ENCODE measurements at places on chromosomes 16 and 17.

DNA sequence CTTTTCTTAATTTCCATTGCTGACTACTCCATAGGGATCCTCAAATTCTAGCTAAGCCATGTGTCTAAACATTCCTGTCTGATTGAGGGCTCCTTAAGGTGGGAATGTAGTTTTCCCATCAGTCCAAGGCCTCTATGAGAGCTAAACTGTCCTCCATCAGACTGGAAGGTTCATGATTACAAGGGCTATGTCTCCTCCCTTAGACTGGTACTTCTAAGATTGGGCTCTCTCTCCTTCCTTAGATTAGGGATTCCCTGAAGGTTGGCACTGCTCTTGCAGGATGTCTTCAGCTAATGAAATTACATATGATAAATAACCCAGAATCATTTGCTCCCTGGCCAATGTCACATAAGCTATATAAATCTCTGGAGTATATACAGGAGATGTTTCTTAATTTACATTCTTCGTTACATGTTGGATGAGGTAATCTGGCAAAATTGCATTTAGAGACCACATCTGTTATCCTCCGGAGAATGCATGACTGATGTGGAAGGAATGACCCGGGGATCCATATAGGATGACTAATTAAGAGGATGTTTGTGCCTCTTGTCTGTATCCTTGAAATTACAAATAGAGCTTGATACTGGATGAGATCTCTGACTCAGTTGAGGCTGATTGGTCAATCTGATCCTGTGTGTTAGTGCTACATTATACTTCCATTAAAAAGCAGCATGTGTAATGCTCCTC lies 14.2 kb downstream of the B4GALNT2 start:
- DNase-seq, result no peak

- DNase-seq, result no peak
Observed at GRCh38 chr16:24815021-24815420, 30.7 kb upstream of the SLC5A11 start.

DNA sequence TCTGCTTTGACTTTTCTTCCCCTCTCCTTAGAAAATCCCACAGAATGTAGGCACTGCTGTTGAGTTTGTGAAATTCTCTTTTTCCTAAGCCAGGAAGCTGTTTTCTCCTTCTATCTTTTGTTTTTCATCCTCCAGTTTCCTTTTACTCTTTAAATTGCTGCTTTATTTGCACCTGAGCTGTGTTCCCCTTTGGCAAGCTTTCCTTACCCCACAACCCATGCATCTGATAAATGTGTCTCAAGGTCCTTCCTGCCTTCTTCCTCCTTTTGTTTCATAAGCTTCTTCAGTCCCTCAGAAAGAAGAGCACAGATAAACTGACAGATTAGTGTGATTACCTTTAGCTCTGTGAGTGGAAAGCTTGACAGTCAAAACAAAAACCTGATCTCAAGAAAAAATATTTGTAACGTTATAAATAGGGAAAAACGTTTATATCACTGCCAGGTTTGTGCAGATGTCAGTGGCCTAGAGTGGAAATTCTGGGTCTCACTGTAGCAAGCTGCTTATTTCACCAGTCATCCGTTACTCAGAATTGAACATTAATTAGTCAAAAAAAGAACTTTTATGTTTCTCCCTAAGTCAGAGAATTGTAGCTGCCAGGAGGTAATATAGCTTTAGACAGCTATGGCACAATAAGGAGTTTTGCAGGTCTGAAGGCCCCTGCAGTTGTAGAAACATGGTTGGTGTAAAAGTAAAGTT lies 23.6 kb downstream of the GSDMB start:
- no peak for DNase-seq

GRCh38 chr17:1787301-1787902 lies 25.5 kb downstream of the SERPINF1 start:
- DNase-seq, result no peak

GRCh38 chr17:60563743-60564142 lies 36.2 kb upstream of the PPM1D start:
- no peak for DNase-seq

DNA sequence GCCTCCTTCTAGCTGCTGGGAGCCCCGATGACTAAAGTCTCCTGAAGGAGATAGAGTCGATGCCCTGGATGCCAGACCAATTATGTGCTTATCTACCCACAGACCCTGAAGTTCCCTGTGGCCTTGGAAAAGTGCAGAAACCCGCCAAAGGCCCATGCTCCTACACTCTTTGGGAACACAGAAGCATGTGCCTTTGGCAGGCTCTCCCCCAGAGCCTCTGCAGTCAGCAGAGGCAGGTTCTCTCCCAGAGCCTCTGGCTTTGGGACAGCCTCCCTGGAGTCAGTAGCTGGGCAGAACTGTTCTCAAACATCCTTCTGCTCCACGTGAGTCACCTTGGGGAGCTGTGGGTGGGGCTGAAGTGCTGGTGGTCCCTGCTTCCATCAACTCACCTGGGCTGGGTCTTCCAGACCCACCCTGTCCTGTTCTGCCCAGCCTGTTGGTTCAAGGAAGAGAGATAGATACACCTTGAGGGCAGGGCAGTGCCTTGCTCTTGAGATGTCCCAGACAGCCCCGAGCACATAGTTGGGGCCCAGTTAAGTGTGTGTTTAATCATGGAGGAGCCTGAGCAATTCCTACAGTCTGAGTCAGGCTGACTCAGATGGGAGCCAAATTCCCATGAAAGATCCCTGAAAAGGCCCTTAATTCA lies 3.2 kb upstream of the CDK5RAP3 start:
- DNase-seq, result no peak

DNA sequence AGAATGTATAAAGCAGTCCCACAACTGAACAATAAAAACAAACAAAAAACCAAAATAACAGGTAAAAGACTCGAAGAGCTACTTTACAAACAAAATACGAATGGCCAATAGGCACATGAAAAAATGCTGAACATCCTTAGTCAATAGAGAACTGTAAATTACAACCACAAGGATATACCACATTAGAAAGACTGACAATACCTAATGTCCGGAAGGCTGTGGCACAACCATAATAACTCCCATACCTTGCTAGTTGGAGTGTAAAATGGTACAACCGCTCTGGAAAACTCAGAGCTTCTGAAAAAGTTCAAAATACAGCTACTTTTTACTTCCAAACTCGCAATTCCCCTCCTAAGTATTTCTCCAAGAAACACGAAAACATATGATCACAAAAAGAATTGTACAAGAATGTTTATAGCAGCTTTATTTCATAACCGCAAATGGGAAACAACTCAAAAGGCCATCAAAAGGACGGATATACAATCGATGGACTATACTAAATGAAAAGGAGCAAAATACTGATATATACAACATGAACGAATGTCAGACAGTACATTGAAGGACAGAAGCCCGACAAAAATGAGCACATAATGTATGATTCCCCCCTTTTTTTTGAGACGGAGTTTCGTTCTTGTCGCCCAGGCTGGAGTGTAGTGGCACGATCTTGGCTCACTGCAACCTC lies 2.3 kb downstream of the TP53 start:
- no peak for DNase-seq

DNA sequence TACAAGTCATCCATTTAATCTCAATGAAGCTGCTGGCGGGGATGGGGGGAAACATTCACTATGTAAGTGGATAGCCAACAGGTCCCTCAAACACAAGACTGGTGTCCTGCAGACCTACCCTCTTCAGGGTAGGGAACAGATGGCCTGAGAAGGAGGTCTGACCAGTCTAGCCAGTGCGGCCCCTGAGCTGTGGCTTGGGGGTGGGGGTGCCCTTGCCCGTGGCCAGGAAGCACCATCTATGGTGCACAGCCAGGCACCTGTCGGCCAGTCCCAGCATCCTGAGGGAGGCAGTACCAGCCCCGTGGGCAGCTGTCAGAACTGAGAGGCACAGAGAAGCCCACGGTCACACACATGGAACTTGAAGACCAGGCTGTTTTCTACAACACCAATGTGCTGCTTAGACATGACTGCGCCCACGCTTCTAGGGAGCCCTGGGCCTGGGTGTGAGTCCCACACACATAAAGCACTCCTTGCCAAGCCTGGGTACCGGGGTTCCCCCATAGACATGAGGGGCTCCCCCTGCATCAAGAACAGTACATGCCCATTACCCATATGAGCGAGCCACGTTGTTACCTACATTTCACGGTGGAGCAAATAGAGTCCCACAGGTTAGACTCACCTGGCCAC lies 40.9 kb downstream of the RMI2 start:
- DNase-seq, result no peak

DNA sequence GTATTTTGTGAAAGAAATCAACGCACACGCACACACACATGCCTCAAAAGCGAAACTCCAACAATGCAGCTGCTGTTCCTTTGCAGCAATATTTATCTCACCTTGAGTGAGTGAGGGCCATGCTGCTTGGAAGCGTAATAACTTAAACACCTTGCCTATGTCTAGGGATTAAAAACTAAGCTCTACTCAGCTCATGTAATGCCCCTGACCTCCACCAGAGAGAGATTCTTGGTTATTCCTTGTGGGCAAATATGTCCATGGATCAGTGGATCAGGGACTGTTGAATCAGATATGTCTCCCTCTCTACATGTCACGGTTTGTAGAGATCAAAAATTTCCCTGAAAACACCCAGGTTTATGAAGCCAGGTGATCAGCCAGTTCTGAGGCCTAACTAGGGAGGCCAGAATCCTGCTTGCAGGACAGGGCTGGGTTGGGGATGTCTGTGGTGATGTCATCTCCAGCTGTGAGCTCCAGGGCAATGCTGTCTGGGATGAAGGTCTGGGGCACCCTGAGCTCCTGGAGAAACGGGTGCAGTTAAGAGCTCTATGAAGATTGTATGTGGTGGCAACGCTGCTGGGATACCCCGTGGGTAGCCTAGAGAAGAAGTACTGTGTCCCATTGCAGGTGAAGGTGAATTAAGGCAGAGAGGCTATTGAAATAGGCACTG lies 149.4 kb downstream of the KCNJ12 start:
- DNase-seq, result no peak

- DNase-seq, result no peak
Observed at GRCh38 chr16:48000622-48001021, 155.2 kb downstream of the ABCC12 start.

GRCh38 chr17:81898029-81898866 lies 3.8 kb upstream of the NPB start:
- no peak for DNase-seq

DNA sequence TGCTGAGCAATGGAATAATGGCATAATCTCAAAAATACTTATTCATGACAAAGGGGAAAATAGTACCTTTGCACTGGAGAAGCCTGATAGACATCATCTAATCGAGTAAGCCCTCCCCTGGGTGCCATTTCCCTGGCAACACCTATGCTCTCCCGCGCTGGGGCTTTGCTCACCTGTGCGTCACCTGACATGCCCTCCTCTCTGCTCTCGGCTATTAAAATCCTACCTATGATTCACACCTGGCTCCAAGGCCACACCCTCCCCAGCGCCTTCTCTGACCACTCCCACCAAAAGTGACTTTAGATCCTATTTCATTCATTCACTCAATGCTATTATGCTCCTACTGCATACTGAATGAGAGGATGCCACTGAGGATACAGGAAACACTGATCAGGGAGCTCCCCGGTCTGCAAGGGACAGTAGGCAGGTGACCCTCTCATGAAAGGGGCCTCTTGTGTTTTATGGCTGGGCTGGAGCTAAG lies 83.9 kb downstream of the NT5M start:
- DNase-seq, result no peak

DNA sequence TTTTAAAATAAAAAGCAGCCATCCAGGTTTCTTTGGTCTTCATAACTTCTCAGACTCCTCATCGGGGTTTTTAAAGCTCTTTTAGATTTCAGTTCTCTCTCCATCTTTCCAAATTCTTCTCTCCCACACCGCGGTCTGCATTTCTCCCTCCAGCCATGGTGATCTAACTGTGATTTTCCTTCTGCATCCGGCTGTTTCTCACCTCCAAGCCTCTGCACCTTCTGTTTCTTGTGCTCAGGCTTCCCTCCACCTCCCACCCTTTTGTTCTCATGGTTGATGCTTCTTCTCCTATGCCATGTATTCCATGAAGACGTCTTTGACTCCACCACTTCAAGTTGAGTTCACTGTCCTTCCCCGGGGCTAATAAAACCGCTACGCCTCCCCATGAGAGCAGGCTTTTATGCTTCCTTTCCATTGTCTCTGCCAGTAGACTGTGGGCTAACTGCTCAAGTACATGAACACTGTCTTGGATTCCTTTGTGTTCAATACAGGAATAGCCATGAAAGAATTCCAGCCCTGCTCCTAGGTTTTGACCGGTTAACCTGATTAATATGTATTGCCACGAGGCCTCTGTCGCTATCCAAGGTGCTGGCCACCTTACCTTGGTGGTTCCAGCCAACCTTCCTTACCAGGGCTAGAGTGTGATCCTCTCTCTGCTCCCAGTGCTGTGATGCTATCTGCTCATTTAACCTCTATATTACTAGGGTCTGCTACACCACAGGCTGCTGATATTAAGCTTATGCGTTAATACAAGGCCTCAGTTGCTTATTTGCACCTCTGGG lies 625.1 kb downstream of the HS3ST4 start:
- no peak for DNase-seq

- DNase-seq, result no peak
Observed at GRCh38 chr16:86960266-86960665, 356.9 kb downstream of the C16orf95 start.

GRCh38 chr17:81295031-81295675 lies at the start of gene SLC38A10:
TSS of gene SLC38A10 (minus strand) at chr17:81295307. CDS start at chr17:81294921, 386 bp downstream.
- peak; percentile 85 for DNase-seq

GRCh38 chr16:88943131-88943664 lies 33.8 kb downstream of the CBFA2T3 start:
- DNase-seq, result no peak

GRCh38 chr17:60602385-60602742 lies 2.4 kb downstream of the PPM1D start:
- DNase-seq, result no peak

- no peak for DNase-seq
Observed at GRCh38 chr16:59039066-59039720, 305.1 kb upstream of the GOT2 start.

Data from substantia nigra (tissue), 51 donors.